Myocyte (in vitro differentiated cells): ENCODE measurements at places on chromosomes 2 and 18.

- DNase-seq: no peak
Measured at GRCh38 chr18:2883076-2883735, 36.4 kb downstream of the EMILIN2 start.

GRCh38 chr18:58862851-58863538 is 1.7 kb upstream of the ZNF532 start:
- peak; percentile 72 for DNase-seq

- DNase-seq: no peak
Measured at GRCh38 chr18:50812834-50813233, 7.0 kb downstream of the MRO start.

DNA sequence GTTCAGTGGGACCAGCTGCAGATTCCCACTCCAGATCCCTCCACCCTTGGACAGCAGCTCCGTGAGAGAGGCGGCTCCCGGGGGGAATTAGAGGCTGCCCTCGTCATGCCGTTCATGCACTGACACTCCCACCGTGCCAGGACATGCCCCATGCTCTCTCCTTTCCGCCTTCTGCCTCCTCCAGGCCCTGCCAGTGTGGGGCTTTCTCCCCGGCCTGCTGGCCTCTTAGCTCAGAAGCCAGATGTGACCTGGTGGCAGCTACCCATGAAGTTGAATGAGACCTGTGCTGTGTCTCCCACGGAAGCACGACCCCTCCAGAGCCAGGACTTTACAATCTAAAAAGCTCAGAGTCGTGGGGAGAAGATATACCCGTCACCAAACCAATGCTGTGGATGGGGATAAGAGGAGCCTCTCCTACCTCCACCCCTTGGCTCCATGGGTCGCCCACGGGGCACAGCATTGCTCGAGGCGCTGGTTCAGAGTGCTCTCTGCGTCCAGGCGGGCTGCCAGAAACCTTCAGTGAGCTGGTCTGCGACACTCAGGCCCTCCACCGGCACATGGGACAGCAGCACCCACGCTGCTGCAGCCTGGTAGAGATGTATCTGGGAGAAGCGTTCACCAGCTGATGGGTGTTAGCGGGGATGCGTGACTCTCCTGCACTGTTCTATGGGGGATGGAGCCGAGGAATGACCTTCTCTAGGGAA is 111.0 kb upstream of the GPC1 start:
- no peak for DNase-seq

- DNase-seq: no peak
Measured at GRCh38 chr18:28684746-28685355, 507.9 kb upstream of the CDH2 start.

- DNase-seq: no peak
Measured at GRCh38 chr2:129754421-129754820, 225.0 kb upstream of the RAB6C start.

DNA sequence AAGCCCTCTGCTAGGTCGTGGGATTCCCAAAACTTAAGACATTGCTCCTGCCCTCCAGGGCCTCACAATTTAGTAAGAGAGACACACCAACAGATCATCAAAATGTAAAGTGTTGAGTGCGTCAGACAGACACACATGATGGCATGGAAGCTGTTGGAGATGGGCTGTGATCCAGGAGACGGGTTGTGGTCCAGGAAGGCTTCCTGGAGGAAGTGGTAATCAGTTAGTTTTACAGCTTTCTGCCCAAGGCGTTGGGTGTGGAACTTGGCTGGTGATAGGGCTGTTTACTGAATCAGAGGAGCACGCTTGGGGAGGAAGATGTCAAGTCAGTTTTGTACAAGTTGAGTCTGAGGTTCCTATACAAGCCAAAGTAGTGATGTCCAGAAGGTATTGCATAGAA is 24.0 kb upstream of the GLI2 start:
- no peak for DNase-seq

DNA sequence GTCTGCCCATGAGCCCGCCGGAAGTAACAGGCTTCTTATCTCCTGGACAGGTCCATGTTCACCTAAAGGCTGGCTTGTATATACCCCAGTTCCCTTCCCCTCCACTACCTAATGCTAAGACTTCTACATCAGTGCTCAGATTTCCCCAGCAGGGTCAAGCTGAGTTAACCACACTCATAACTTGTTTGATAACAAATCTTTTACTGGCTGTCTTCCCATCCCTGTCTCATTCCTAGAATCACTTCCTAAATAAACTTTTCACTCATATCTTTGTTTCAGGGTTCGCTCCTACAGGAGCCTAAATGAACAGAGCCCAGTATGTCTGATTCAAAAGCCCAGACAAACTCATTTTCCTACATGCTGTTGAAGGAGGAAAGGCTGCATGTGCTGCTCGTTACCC is 94.0 kb upstream of the SOX11 start:
- DNase-seq: no peak

DNA sequence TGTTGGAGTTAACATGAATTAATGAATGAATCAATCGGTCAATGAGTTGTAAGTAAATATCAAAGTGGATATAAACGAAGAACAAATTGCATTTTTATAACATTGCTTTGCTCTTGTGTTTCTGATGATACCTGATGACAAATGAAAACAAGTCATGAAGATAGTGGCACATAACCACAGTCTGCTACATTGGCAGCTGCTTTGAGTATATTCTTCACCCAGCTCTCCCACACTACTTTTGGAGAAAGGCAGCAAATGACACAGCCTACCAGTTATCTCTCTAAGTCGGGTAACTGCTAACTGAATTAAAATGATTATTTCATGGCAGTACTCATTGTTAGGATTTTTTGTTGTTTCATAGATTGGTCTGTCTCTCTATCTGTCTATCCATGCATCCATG is 76.8 kb downstream of the COL5A2 start:
- DNase-seq: peak; percentile 35

DNA sequence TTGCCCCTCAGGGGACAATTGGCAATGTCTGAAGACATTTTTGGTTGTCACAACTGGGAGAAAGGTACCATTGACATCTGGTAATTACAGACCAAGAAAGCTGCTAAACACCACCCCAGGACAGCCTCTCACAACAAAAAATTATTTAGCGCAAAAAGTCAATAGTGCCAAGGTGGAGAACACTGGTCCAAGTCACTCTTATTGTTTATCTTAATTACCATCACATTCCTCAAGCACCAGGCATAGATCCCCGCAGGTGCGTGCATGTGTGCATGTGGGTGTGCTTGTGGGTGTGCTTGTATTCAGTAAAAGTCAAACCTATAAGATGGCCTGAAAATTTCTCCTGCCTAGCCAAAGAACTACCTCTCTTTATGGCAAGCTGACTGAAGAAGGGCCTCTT is 74.9 kb upstream of the WDR75 start:
- no peak for DNase-seq

DNA sequence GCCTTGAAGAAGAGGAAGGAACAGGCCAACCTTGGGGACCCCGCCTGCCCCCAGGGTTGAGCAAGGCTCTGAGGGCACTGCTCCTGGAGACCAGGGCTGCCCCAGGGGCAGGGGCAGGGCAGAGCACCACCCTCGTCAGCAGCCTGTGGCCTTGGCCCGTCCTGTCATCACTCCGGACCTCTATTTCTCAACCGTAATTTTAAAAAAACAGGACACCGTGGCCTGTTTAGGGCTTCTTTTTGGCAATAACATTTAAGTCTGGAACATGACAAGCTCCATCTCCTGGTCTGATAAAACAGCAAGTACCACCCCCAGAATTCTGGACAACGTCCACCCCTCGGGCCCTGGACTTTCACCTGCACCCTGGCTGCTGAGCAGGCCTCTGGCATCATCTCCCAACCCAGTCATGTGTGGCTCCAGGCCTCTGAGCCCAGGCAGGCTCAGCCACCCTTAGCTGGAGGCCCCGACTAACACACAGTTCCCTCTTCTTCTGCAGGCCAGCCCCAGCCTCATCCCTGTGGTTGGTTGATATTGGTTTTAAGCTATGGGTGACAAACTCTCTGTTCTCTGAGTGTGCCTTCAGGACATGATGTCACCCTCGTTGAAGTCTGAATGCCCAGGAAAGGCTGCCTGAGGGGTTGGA is 22.6 kb upstream of the ID2 start:
- no peak for DNase-seq

GRCh38 chr18:59697236-59697932 is at the start of gene CCBE1:
Gene CCBE1 (minus strand): TSS chr18:59697423.
- peak; percentile 85 for DNase-seq

GRCh38 chr2:59296279-59296678 is 1055.2 kb upstream of the FANCL start:
- DNase-seq: no peak

DNA sequence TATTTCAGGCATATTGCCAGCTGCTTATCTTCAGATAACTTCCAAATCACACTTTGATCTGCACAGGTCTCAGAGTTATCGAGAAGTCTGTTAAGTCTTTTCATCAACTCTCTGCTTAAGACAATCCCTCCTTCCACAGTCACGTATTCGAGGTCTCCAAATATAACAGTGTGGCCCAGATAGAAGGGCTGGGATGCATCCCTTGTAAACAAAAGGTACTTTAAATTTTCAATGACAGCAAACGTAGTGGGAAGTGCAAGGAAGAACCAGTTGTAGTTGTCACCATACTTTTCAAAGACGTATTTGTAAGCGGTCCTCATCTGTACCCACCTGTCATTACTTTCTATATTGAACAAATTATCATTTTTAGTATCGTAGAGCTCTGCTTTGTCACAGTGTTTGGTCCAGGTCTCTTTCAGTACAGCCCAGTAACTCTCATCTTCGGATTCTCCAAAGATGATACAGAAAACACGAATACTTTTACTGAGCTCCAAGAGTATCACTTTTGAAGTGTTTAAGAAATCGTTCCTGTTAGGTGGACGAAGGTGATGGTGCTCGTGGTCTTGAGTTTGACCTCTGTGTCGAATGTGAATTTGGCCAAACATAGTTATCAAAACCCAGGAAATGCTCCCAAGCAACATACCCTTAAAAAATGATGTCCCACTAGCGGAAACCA is 445 bp downstream of the C1GALT1C1L start:
- DNase-seq: no peak

- DNase-seq: no peak
Measured at GRCh38 chr2:45572979-45573378, 38.1 kb downstream of the SRBD1 start.

GRCh38 chr18:48036226-48036625 is 105.8 kb upstream of the SMAD2 start:
- DNase-seq: no peak

GRCh38 chr2:29420999-29421782 is 306.0 kb downstream of the CLIP4 start:
- peak; percentile 85 for DNase-seq

DNA sequence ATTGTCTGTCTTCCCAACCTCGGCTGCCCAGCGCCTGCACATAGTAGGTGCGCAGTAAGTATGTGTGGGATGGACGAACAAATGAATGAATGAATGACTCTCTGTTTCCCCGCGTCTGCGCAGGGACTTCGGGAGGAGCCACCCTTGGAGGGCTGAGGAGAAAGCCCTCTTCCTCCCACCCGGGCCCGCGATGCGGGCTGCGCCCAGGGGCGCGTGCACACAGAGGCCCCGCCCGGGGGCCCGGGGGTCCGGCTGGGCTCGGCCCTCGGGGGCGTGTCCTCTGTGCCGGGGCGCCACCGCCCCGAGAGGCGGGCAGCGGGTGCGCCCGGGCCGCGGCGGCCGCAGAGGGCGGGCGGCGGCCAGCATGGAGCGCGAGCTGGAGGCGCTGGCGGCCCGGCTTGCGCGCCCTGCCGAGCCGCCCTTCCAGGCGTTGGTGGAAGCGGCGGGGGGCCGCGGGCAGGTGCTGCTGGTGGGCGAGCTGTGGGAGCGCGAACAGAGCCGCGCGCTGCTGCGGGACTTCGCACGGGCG is at the start of gene C2orf72:
C2orf72 (plus strand) TSS at position 322 of the 529 bp plus-strand sequence; CDS start at position 365, 43 bp downstream.
- DNase-seq: no peak

- no peak for DNase-seq
Measured at GRCh38 chr2:39646267-39646666, 19.4 kb upstream of the TMEM178A start.

- peak; percentile 40 for DNase-seq
Measured at GRCh38 chr2:37471994-37472393, 127.6 kb downstream of the QPCT start.

GRCh38 chr2:53429901-53430300 is 337.7 kb upstream of the CHAC2 start:
- no peak for DNase-seq

DNA sequence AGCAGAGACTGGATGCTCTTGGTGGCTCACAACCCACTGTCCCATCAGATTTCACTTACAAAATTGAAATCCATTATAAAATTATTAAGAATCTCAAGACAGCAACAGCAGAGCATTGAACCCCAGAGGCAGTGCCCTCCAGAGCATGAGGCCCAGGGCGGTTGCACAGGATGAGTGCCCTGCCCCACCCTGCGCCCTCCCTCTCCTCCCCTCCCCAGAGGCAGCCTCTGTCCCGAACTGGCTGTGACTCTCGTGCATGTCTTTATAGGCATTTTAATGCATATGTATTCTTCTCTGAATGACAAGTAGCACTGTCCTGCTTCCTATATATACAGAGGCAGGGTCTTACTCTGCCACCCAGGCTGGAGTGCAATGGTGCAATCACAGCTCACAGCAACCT is 10.4 kb downstream of the MFSD2B start:
- DNase-seq: no peak

DNA sequence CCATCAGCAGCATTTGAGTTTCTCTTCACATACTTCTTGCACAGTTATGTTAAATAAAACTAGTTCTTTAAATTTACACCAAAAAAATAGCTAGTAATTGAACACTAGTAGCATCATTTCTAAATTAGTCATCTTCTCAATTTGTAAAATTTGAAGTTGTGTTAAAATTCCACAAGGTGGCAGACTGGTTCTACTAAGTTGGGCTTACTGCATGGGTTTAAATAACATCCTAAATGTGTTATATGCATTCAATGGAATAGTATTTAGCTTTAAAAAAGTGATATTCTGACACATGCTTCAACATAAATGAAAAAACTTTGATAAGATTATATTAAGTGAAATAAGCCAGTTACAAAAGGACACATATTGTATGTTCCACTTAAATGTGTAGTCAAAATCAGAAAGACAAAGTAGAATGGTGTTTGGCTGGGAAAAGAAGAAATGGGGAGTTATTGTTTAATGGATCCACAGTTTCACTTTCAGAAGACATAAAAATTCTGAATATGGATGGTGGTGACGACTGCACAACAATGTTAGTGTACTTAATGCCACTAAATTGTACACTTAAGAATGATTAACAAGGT is 28.7 kb upstream of the RPRD1A start:
- peak; percentile 53 for DNase-seq

- DNase-seq: no peak
Measured at GRCh38 chr2:123128951-123129350, 896.1 kb upstream of the CNTNAP5 start.

- DNase-seq: no peak
Measured at GRCh38 chr2:68932402-68932801, 20.3 kb downstream of the GKN2 start.
